Right kidney (tissue), 9 donors: ENCODE measurements at places on chromosomes 2 and 18.

- DNase-seq: no peak
Observed at GRCh38 chr2:45892425-45892745, 240.9 kb downstream of the PRKCE start.

DNA sequence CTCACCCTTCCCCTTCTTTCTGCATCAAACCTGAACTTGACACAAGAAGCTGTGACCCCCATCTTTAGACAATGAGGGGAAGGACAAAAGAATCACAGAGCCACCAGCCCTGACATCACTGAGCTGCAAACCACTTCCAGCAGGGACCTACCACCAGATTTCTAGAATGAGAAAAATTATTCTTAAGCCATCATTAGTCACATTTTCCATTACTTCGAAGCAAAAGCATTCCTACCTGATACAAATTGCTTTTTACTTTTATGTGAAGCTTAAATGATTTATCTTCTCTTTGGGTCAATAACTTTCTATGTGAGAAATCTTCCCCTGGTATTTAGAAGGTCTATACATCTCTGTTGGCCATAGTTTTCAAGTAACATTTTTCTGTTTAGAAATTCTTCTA lies 134.8 kb downstream of the TCF4 start:
- DNase-seq: no peak

DNA sequence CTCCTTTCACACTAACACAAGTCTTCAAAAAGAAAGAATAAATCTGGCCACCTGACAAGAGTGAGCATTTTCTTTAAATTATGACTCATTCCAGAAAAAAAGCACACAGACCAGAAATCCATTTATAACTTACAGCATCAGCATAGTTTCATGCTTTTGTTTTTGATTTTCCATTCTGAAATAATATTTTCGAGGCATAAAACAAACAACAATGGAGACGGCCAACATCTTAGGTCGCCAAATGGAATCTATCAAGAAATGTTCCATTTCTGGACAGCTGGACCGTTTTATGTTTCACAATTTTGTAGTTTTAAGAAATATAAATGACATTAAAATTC lies 165.4 kb upstream of the ZFP36L2 start:
- no peak for DNase-seq

GRCh38 chr2:22930781-22931180 lies 454.2 kb upstream of the KLHL29 start:
- DNase-seq: no peak

DNA sequence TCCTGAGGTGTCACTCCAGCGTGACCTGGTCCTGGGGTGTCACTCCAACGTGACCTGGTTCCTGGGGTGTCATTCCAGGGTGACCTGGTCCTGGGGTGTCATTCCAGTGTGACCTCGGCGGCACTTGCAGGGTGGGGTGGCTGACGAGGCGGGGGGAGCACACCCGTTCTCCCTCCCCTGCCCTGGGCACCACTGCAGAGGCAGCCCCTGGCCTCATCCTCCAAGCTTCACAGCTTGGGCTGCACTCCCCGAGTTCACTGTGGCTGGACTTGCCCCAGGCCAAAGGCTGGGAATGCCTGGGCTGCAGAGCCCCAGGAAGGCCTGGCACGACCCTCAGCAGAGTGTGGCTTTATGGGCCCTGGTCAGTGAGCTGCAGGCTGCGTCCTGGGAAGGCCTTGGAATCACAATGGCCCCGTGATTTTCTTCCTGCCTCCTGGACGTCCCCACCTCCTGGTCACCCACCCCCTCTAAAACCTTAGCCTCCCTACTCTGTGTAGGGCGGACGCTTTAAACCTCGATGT lies 88.3 kb downstream of the NFATC1 start:
- no peak for DNase-seq

DNA sequence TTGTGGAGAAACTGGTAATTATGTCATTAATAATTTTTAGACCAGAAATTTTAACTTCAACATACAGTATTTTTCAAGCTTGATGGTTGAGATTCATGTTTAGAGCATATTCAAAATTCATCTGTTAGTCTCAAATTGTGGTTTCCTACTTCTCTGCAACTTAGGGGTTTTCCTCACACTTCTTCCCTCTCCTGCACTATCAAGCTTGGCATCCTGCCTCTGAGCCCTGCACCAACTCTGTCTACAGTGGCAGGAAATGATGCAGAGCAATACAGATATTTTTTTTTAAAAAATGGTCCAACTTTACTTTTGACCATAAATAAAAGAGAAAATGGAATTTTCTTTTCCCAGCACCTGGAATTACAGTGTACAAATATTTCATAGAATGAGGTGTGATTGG lies 247.3 kb downstream of the NUP35 start:
- no peak for DNase-seq

GRCh38 chr2:213238753-213239495 lies 45.3 kb upstream of the SPAG16 start:
- no peak for DNase-seq

- no peak for DNase-seq
Observed at GRCh38 chr2:173590276-173590861, 235.7 kb downstream of the CDCA7 start.

DNA sequence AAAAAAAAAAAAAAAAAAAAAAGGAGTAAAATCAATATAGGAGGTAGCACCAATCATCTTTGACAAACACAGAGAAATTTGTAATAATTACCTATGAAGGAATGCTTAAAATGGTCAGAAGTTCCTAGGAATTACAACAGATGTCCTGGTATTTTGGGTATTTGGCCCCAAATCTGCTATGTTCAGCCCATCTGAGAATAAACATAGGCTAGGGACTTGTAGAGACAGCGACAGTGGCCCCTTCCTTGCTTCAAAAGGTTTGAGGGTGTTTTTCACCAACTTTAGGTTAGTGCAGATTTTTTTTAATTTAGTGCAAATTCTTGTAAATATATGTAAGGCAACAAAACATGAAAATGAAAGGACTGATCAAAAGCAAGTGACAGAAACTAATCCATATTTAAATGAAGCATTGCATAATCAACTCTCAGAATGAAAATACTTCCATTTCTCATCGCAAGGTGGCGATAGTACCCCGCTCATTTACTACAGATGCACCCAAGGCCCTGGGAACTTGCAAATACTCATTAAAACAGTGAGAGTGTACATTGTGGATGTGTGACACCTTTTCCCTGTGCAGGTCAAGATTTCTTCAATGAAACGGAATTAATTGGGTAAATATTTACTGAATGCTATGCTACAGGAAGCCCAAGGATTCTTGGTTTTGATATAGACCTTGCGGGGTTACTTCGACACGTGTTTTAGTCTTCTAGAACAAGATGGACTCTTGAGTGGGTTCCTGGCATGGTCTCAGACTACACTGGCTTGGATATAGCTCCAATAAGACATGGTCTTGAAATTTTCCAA lies 44.6 kb downstream of the FAM124B start:
- peak; percentile 16 for DNase-seq

GRCh38 chr2:176446718-176447414 lies 177.6 kb downstream of the MTX2 start:
- no peak for DNase-seq

- no peak for DNase-seq
Observed at GRCh38 chr2:75574106-75574505, 13.4 kb upstream of the EVA1A start.

GRCh38 chr2:175457895-175458448 lies 276.5 kb upstream of the ATP5MC3 start:
- no peak for DNase-seq

GRCh38 chr2:85369500-85369899 lies 14.9 kb downstream of the ELMOD3 start:
- DNase-seq: no peak

DNA sequence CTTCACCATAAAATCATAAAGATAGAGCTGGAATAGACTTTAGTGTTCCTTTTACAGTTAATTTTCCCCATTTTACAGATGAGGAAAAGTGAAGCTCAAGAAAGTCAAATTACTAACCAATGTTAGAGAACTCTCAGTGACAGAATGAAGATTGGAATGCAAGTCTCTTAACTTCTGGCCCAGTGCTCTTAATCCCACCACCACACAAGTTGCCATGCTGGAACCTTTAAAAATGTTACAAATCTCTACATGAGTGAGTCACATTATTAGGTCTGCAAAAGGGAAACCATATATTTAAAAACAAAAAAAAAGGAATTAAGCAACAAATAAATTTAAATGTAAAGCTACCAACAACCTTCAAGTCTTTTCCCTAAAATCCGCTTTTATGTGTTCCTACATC lies 3.5 kb downstream of the NCKAP1 start:
- DNase-seq: no peak

- peak; percentile 89 for DNase-seq
Observed at GRCh38 chr2:197310271-197310985, at the start of gene ANKRD44. ANKRD44 (minus strand) TSS chr2:197310780; CDS start chr2:197310604, 176 bp downstream.

DNA sequence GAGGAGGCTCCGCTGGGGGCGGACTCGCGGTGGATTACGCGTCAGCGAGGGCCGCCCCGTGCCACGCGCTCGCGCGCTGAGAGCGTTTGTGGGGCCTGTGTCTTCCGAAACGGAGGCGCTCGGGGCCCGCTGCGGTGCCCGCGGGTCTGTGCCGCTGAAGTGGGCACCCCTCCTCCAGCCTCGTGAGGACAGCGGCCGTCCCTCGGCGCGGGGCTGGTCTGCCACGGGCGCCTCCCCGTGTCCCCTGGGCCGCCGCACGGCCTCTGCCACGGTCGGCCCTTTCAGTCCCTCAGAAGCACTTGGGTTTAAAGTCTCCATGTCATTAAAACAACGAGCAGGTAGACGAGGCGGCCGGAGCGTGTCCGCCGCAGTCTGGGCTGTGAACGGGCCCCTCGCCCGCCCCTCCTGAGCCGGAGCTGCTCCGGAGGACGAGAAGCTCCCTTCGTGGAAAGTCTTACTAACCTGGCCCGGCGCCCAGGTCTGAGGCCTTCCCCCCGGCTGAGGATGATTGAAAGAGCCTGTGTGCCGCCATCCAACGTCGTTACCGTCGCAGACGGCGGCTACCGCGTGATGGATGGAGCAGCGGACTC lies 97.6 kb downstream of the NFATC1 start:
- no peak for DNase-seq

DNA sequence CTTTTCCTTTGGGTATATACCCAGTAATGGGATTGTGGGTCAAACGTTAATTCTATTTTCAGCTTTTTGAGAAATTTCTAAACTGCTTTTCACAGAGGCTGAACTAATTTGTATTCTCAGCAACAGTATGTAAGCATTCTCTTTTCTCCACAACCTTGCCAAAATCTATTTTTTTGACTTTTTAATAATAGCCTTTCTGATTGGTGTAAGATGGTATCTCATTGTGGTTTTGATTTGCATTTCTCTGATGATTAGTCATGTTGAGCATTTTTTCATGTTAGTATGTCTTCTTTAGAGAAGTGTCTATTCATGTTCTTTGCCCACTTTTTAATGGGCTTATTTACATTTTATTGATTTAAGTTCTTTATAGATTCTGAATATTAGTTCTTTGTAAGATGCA lies 145.5 kb downstream of the TRABD2A start:
- no peak for DNase-seq

DNA sequence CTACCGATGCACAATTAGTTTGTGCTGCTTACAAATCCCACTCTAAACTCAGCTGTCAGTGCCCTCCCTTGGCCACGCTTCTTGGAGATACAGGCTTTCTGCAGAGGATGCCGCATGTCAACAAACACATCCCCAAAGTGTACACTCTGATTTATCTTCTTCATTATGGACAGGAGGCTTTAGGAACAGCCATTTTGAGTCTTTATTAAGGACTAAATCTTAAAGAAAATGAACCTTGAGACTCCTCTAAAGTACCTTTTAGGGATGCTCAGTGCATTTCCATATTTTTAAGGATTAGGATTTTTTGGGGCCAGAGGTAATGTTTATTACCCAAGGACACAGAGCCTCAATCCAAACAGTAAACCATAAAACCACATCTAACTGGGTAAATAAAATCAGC lies 6.0 kb downstream of the EDAR start:
- no peak for DNase-seq

DNA sequence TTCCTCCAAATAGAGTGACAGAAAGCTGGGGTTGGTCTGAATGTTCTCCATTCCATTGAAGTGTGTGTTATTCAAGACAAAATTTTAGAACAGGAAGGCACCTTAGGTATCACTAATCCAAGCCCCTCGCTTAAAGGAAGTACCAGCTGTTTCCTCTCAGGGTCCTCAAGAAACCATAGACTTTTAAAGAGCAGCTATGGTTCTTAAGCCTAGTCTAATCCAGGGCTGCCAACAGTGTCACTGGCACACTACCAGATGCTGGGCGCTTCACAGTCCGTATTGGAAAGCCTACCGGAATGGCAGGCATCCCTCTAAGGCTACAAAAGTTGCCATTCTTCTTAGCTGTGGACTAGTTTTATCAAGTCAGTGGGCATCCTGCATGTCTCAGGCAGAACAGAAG lies 1.9 kb downstream of the NEMP2 start:
- DNase-seq: no peak

GRCh38 chr2:237758185-237758584 lies 40.4 kb upstream of the RBM44 start:
- no peak for DNase-seq

DNA sequence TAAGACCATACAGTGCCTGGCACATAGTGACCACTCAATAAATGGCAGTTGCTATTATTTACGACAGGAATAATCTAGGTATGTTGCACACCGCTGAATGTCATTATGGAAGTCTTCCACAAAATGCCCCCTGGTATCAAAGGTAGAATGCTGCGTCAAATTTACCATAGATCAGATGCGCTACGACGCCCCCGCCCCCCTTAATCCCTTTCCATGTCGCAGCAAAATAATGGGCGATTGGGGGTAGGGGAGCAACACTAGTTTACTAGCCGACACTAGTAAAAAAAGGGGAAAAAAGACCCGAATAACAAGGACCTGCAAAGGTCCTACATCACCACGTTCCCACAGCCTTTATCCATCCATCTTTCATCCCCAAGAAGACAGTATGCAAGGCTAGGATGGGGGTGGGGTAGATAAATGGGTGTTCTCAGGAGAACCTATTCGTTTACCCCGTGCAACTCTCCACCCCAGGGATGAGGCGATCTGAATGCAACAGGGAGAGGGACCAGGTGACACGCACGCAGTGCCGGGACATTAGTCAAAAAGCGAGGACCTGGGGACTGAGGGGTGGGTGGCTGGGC lies 455 bp downstream of the PREPL start:
- DNase-seq: no peak

- no peak for DNase-seq
Observed at GRCh38 chr2:218437969-218438368, 19.0 kb downstream of the VIL1 start.
